NCI-H1417 treated with DMSO at 0.1 percent for 48 hours (cell line): ENCODE measurements at places on chromosomes 6 and 20.

GRCh38 chr6:42365021-42365420 is 86.7 kb downstream of the TRERF1 start:
- no peak for DNase-seq

DNA sequence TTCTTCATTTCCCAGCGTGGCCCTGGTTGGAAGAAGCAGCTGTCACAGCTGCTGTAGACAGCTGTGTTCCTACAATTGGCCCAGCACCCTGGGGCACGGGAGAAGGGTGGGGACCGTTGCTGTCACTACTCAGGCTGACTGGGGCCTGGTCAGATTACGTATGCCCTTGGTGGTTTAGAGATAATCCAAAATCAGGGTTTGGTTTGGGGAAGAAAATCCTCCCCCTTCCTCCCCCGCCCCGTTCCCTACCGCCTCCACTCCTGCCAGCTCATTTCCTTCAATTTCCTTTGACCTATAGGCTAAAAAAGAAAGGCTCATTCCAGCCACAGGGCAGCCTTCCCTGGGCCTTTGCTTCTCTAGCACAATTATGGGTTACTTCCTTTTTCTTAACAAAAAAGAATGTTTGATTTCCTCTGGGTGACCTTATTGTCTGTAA is 292.7 kb downstream of the ESR1 start:
- DNase-seq = no peak

- no peak for DNase-seq
These were observed 40.4 kb upstream of the RAB23 start for GRCh38 chr6:57262488-57262887.

DNA sequence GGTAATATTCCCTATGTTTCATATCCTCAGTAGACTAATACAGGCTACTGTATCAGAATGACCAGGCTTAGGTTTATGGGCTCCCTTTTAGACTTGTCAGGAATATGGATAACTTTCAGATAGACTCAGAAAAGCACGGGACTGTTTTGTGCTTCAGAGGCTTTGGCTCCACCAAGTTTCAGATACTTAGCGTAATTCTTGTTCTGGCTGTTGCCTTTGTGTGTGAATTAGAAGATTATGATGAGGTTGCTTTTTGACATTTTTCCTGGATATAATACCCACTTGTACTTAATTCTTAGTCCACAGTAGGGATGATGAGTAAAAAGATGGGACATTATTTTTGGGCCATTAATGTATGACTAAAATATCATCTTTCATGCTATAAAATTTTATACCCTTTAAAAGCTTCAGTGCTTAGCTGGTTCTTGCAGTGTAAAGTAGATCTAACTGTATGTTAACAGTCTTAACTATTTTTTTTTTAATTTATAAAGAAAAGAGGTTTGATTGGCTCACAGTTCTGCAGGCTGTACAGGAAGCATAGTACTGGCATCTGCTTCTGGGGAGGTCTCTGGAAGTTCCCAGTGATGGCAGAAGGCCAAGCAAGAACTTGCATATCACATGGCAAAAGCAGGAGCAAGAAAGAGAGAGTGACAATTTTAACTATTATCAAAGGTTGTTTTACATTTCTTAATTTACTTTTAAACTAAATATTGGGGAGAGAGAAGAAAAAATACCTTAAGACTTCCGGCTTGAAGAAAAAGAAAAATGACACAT is 120.7 kb downstream of the ZFAND3 start:
- no peak for DNase-seq

DNA sequence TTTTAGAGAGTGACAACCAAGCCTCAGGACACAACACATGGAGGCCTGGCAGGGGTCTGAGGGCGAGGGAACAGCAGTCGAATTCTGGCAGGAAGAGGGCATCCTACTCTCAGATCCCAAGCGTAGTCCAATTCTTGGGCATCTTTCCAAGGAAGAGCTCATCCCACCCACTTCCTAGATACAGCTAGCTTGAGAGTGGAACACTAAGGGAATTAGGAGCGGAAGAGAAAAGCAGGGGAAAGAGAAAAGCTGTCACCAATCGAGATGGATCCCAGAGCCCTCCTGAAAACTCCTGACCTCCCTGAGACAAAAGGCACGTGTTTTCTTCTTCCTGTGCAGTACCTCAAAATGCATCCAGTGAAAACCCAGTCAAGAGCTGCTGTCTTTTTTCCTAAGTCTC is 67.1 kb downstream of the GFOD1 start:
- DNase-seq = no peak

DNA sequence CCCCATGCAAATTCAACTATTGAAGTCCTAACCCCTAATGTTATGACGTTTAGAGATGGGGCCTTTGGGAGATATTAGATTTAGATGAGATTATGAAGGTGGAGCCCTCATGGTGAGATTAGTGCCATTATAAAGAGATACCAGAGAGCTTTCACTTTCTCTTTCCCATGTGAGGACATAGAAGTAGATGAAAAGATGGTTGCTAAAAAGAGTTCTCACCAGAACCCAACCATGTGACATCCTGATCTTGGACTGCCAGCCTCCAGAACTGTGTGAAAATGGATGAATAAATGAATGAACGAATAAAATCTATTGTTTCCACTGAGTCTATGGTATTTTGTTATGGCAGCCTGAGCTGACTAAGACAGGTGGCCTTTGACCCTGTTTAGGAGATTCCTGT is 50.6 kb upstream of the FBXO30 start:
- no peak for DNase-seq

DNA sequence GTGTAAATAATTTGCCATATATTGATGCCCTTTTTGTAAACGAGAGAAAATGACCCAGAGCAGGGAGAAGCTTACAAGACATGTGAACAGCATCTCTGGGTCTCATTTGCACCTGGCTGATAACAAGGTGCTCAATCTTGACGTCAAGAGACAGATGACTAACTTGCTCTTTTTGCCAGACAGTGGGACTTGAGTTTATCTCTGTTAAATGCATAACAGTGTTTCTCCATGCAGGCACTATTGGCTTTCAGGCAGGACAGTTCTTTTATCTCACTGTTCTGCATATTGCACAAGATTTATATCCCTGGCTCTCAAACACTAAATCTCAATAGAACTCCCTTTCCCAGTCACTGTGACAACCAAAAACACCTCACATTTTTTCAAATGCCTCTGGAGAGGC is 56.4 kb downstream of the RFX6 start:
- no peak for DNase-seq

DNA sequence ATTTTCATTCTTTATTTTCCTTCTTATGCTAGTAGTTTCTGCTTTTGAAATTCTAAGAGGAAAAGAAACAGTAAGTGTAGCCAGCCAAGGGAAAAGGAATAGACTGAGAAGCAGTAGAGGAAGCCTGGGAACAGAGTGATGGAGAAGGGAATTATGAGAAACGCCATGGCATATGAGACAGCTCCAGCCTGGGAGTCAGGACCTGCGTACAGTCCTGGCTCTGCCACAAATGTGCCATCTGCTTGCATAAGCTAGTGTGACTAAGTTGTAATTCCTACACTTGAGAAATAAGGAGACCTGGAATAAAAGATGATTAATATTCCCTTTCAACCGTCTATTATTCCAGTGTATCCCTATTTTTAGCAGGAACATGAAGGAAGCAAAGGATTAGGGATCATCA is 47.5 kb downstream of the OSTM1 start:
- no peak for DNase-seq

DNA sequence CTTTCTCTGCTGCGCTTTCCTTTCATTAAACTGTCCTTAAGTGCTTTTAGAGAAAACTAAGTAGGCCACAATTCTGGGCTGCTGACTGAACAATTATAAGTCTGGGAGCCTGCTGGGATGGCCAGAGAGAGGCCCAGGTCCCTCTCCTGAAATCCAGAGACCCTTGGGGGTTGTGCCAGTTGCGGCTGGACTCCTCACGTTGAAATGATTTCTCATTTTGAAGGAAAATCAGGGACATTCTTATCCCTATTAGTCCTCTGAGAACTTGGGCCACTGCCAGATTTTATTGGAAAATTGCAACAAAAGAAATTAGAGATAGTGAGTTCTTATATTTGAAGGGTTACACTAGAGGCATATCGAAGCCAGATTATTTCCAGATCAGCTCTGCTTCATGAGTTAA is 145.1 kb downstream of the CLIC5 start:
- DNase-seq = no peak
